CD4-positive, alpha-beta T cell (primary cell): ENCODE measurements at places on chromosomes 12 and 14.
A peak's percentile ranks its signal among the peaks of the same experiment; 100 is the strongest.

GRCh38 chr12:40202095-40203059 is 22.4 kb upstream of the LRRK2 start:
- no peak for DNase-seq

DNA sequence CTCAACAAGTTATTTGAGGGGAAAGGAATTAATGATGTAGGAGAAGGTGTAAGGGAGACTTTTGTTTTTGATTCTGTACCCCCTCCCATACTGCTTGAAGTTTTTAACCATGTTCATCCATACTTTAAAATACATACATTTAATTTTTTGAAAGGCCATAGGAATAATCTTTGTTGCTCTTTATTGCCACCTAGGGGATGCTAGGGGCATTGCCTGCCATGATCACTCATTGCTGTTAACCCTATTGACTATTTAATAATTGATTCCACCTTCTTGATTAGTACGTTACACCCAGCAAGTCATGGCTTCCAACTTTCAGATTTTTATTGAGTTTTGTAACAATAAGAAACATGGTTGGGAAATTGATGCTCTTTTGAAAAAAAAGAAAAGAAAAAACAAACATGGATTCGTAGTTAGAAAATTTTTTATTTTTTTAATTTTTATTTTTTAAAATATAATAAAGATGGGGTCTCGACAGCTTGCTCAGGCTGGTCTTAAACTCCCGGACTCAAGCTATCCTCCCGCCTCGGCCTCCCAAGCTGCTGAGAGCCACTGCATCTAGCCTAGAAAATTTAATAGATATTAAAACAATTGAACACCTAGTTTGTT is 8.5 kb upstream of the PRKAB1 start:
- peak; percentile 56 for DNase-seq

DNA sequence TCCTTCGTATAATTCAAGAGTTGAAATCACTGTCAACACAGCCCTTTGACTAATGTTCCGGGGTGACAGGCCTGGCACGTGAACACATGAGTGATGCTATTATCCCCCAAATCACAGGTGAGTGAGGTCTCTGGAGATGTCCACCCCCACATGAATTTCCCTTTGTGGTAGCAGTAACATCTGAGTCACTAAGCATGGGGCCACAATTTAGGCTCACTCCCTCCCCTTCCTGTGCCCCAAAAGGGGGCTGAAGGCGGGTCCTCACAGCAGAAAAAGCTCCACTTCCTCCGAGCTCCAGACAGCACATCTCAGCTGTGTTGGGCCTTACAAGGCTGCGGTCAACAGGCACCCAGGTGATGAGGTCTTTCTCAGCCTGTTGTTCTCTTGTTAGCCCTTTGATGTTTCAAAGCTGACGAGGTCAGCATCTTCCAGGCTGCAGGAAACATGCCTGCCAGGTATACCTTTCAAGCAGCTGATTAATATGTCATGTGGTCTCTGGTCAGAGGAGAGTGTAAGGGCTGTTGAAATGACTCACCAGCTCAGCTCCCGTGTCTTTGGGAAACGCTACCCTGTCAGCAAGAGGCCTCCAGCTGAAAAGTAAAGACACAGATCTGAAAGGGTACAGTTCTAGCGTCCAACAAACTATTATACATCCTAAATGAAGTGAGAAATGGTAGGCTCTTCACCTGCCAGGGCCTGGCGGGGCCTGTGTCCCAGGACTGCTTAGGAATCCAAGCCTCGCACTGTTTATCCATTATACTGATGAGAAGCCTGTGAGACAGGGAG is 107.3 kb downstream of the ZFP36L1 start:
- DNase-seq = peak; percentile 81

DNA sequence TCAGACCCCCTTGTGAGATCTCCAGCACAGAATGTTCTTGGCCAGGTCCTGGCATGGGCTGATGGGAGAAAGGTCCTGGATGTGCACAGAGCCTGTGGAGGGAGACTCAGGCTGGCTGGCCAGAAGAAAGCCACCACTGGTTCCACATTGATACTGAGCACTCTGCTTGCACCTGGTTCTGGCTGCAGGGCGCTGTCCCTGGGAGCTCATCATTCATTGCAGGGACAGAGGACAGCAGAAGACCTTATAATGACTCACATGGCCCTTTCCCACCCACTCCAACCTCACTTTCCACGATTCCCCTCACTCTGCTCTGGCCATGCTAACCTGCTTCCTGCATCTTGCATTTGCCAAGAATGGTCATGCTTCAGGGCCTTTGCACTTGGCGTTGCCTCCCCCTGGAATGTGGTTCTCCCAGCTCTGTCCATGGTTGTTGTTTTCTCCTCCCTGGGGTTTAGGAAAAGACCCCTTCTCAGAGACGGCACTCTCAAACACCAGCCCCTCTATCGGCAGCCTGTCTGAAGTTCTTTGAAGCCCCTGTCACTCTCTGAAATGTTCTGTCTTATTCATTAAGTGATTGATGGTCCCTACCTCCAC is 10.3 kb downstream of the KRT7 start:
- no peak for DNase-seq
